Tracheal epithelial cell (primary cell): ENCODE measurements at places on chromosomes 2 and 18. TPM values are rescaled to one million over a fixed set of nuclear protein-coding genes. Genes with fewer than 3 reads are reported as not detected.

Gene ACYP2
- total RNA-seq = 19.5 and 20.7 TPM in 2 replicates

Gene ATOH8
- total RNA-seq = 0.96 TPM in 1 of 2 replicates, not detected in the other

Gene ZNF519
- 0.72 and 3.0 TPM in 2 replicates for total RNA-seq

Gene LBX2
- 1.2 and 3.2 TPM in 2 replicates for total RNA-seq

Gene ZNF236
- 8.0 and 9.6 TPM in 2 replicates for total RNA-seq

Gene ABCG5
- total RNA-seq = not detected in 2 replicates

Gene TMEM247
- not detected in 2 replicates for total RNA-seq

Gene GPATCH11
- 2.4 and 3.8 TPM in 2 replicates for total RNA-seq

Gene IL1A
- 61.6 and 230 TPM in 2 replicates for total RNA-seq

Gene TTR
- not detected in 2 replicates for total RNA-seq

Gene MTCL1
- 10.0 and 12.3 TPM in 2 replicates for total RNA-seq

Gene EFR3B
- total RNA-seq = under 0.01 TPM in 1 of 2 replicates, not detected in the other

Gene SIX2
- 5.3 and 10.7 TPM in 2 replicates for total RNA-seq

Gene C2orf74
- total RNA-seq = 4.1 and 7.9 TPM in 2 replicates

Gene CPS1
- total RNA-seq = 19.8 and 21.4 TPM in 2 replicates

Gene HDHD2
- total RNA-seq = 9.0 and 10.6 TPM in 2 replicates

Gene SULT1C4
- total RNA-seq = 4.8 TPM in 1 of 2 replicates, not detected in the other

Gene CROCC2
- not detected in 2 replicates for total RNA-seq

Gene WDCP
- 5.1 and 5.5 TPM in 2 replicates for total RNA-seq

Gene GPR45
- total RNA-seq = not detected in 2 replicates

Gene PLA2R1
- 4.0 and 5.5 TPM in 2 replicates for total RNA-seq

Gene TEX44
- total RNA-seq = not detected in 2 replicates

Gene PLEKHA3
- total RNA-seq = 3.6 and 7.2 TPM in 2 replicates

Gene TSGA10
- total RNA-seq = 2.8 and 3.6 TPM in 2 replicates

Gene YPEL5
- total RNA-seq = 67.5 and 77.8 TPM in 2 replicates

Gene CNRIP1
- total RNA-seq = 0.96 TPM in 1 of 2 replicates, not detected in the other

Gene CFAP53
- total RNA-seq = under 0.01 and 0.48 TPM in 2 replicates

Gene ACADL
- total RNA-seq = 0.21 and 0.48 TPM in 2 replicates

Gene KIAA1328
- 3.9 and 4.5 TPM in 2 replicates for total RNA-seq

Gene SOCS6
- total RNA-seq = 37.9 and 43.9 TPM in 2 replicates

Gene SERPINB13
- 9.2 and 20.5 TPM in 2 replicates for total RNA-seq

Gene NTSR2
- not detected in 2 replicates for total RNA-seq

Gene ADAM23
- 0.24 TPM in 1 of 2 replicates, not detected in the other for total RNA-seq

Gene C2orf72
- total RNA-seq = 0.24 TPM in 1 of 2 replicates, not detected in the other

Gene TBR1
- total RNA-seq = not detected in 2 replicates

Gene VSNL1
- total RNA-seq = 6.4 and 8.7 TPM in 2 replicates

Gene HTR2B
- not detected in 2 replicates for total RNA-seq

Gene DNAH6
- total RNA-seq = under 0.01 and 0.21 TPM in 2 replicates

Gene MYO5B
- 31.5 and 62.7 TPM in 2 replicates for total RNA-seq

Gene GCG
- not detected in 2 replicates for total RNA-seq
